ENCODE measurements at places on chromosomes 3 and 15.
A peak's percentile ranks its signal among the peaks of the same experiment; 100 is the strongest.

DNA sequence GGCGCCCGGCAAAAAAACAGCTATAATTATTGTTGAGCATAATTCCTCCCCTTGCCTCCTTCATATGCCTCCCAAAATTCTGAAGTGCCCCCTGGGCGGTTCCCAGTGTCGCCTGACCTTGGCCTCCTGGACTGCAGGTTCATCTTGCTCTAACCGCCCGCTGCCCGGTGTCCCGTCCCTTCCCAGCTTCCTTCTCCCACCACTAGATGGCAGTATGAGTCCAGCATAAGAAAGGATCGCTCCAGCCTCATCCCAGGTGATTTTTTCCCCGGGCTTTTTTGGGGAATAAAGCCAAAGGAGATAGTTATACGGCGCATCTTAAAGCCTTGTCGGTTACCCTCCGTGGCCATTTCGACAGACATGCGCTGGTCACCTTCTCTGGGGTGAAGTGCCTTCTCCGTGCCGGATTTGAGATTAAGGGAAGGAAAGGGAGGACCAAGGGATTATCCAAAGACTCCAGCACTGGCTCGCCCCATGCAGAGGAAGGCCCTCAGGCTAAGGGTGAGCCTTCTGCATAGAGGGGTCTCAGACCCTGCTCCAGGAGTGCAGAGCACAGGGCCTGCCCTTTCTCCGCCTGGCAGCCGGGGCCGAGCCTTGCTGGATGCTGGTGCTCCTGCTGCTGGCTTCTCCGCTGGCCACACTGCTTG, 45.8 kb upstream of the TRA2B start:
- DNase-seq, result peak; percentile 5

DNA sequence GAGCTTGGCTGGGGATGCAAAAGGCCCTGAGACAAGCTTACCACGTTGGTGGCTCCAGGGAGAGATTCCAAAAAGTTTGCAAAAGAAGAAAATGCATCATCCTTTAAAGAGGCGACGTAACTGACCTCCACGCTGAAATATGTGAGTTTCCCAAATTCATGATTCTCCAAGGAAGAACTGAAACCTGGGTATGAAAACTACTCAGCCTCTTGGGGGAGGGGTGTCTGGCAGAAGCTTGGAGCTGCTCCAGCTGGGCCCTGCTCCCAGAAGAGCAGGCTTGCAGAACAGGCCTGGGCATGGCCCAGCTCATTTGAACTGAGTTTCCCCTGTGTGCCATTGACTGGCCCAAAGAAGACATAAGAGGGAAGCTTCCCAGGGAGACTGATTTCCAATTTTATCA, 20.5 kb downstream of the CPN2 start:
- no peak for DNase-seq

DNA sequence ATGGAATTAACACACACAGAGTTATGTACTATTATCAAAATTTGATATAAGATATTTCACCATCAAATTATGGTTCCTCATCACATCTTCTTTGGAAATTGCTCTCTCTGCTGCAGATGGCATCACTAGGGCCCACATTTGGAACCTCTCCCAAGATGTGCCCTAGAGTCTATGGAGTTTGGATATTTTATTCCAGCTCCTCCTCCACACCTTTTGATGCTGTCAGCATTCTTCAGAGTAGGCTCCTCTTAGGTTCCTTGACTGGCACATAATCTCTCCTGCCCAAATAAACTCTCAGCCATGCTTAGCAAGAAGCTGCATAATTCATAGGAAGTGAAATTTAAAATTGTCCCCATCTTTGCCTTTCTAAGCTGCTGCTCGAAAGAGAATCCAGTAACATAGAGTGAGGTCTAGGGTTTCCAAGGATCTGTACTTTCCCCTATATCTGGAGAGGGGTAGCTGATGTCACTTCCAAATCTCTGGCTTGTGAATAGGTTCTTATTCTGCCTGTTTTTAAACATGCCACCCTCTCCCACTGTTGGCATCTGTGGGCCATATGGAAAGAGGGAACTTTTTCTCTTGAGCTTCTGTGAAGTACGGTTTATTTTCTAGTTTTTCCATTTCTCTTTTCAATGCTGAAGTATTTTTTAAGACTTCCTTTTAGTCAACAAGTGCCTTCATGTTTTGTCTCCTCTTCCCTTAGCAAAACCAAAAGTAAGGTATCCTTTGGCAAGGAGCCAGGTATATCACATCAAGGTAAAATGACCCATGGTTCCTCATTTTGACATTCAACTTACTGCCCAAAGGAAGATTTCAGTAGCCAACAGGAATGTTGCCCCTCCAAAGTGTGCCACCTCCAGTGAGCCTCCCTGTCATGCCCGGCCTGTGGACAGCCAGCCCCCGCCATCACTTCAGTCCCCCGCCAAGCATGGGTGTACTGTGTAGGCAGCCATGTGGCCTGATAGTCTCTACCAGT, 75.3 kb upstream of the C2CD4B start:
- DNase-seq, result no peak

- no peak for DNase-seq
These were observed 705.2 kb downstream of the NAALADL2 start for GRCh38 chr3:175564363-175564762.
